ENCODE measurements at places on chromosomes 2 and 18. TPM values are rescaled to one million over a fixed set of nuclear protein-coding genes. Genes with fewer than 3 reads are reported as not detected.
A peak's percentile ranks its signal among the peaks of the same experiment; 100 is the strongest.

DNA sequence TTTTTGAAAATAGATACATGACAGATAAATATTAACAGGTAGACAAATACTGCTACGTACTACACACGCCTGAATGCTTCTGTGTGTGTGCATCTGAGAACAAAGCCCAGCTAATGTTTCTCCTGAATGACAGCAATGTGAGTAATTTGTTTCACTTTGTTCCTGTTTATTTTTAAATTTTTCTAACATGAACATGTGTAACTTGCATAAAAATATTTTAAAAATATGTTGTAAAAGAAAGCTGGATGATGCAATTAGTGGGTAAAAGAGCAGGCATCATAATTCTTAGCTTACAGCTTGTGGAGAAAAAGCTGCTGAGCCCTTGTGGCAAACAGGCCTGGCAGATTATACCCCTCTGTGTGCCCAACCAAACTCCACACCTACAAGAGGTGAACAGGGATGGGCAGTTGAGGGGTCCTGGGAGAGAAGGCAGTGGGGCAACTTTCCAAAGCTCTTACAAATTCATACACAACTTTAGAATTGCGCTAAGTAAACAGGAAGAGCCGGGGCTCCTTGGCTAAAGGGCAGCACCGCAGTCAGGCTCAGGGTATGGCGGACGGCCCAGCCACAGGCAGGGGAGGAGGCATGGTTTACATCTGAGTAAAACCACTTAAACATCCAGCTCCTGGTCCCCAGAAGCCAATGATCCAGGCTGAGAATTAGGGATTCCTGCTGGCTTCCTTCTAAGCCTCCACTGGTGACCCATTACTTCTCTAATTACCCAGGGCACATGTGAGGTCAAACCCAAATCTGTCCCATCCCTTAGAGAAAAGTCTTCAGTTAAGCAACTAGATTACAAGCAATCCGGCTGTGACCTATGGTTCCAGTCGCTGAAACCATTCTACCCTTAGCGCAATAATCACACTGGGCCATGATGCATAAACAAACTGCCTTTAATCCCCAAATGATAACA lies 14.0 kb downstream of the PXDN start:
- H3K27me3 ChIP-seq: no peaks in the 10 kb centered on the region
- DNase-seq: peak; percentile 19
- H3K36me3 ChIP-seq: no peaks in the 10 kb centered on the region
- H3K27ac ChIP-seq: no peak overlapping the region
- H3K4me3 ChIP-seq: no peak overlapping the region

The GALNT5 gene
- not detected for total RNA-seq

The NFU1 gene
- total RNA-seq: 47.3 TPM

GRCh38 chr18:21747764-21748693 lies 7.4 kb downstream of the MIB1 start:
- H3K4me1 ChIP-seq: peaks cover 29% of the 10 kb centered on the region
- H3K36me3 ChIP-seq: no peaks in the 10 kb centered on the region
- no peak overlapping the region for H3K27ac ChIP-seq

Measured in adrenal gland (tissue), 19 donors.